ENCODE measurements at places on chromosomes 6 and 20.

- no peak for DNase-seq
These were observed 38.1 kb upstream of the ISM1 start for GRCh38 chr20:13183005-13183404.

DNA sequence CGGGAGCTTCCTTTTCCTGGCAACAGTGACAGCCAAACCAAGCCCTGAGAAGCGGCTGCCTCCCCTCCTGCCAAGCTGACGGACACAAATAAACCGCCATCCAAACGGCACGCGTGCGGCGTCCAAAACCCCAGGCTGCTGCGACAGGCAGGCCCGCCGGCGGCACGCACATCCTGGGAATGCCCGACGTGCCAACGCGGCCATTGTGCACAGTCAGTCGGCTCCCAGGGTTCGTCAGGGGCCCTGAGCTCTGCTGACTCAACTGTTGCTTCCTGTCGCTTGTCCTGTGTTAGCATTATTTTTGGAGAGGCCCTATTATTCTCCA lies 6.8 kb downstream of the JAG1 start:
- DNase-seq, result no peak

DNA sequence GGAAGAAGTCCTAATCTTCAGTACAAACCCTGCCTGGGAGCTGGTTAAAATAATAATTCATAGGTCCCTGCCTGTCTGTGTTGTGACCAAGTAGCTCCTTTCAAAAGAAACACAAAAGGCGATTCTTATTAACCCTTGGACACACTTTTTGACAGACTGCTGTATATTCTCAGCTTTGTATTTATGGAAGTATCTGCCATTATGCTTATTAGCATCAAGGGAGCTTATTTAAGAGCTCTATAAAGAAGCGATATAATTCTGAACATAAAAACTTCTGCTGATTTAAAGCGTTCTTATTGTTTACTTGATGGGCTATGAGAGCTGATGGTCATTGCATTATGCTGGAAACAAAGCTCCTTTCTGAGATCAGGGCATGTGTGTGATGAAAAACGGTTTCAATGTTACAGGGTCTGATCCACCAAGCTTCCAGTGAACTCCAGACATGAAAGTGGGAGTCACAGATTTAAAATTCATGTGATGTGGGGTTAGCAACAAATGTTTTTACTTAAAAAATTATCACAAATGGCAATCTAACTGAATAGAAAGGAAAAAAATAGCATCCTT lies 181.8 kb upstream of the PDE10A start:
- no peak for DNase-seq

- DNase-seq, result no peak
These were observed 180.2 kb downstream of the RNF144B start for GRCh38 chr6:18567380-18567779.

DNA sequence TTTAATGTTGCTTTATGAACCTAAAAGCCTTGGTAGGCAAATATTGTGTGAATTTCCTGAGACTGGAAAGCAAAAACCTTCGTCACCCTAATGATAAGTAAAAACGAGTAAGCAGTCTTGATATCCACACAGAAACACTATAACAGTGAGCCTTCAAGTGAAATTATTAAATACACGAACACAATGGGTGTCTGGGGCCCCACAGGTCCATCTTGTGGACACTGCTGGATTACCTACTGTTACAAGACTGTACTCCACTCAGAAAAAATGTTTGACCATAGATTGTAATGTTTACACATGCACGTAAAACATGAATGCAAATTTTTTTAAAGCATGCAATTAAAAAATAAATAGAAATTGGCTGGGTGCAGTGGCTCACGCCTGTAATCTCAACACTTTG lies 466.9 kb downstream of the CD83 start:
- DNase-seq, result no peak

DNA sequence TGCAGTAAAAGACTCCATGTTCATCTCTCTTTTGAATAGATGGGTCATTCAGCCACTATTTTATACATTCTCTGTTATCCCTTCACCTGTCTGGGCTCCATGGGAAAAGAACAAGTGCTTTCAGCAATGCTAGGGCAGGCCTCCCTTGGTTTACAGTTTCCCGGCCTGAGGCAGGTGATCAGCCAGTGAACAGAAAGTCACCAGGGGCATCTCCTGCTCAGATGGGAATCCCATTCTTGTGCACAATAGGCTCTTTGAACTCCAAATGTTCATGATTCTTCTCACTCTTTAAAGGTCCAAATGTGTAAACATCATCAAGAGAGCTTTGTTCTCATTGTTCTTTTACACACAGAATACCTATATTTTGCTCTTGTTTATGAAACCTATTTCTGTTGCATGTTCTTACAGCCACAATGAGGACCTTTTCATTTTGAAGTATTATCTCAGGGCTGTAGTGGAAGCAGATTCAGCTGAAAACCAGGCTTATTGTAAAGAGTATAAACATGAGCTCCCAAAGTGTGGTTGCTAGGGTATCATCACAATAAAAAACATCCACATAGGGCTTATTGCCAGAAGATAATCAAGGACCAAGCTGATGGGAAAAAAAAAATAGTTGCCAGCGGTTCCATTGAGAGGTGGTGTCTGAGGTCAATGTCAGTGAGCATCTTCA lies 267.1 kb upstream of the SGK1 start:
- DNase-seq, result peak; percentile 33

DNA sequence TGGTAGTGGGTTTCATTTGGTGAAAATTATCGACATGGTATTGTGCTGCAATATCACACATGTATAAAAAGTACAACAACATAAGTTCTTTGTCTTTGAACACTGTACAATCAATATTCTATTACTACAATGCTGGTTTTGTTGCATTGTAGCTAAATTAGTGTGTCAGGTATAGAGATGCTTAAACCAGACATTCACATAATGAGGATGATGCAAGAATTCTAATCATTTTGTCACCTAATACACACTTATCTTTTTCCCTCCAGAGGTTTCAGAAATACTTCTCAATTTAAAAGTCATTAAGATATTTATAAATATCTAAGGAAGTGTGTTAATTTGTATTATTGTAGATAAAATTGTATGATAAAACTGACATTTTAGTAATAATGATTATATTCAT lies 174.8 kb upstream of the MAN1A1 start:
- no peak for DNase-seq

DNA sequence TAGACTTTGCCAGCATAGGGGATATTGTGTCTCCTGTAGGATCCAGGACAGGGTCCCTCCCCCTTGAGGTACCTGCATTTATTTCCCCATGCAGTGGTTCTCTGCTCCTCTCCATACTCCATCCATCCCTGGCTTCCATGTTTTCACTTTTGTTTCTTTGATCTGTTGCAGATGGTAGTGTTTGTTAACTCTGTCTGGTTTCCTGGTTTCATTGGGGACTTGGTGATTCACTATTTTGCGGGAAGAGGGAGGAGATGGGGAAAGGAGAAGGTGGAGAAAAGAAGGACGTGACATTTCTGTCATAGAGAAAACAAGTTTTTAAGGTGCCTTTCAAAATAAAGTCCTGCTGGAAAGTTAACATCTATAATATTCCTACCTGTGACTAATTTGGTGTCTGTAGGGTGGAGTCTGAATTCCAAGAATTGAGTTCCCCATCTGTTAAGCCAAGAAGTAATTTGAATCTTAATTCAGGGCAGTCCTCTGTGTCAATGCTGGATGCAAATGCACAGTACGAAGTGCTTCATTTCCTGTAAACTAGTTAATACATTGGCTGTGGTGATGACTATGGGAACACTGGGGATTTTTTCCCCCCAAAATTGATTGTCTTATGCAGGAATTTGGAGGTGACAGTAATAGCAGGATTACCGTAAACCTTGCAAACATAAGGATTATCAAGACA lies 6.9 kb upstream of the RNF144B start:
- no peak for DNase-seq

DNA sequence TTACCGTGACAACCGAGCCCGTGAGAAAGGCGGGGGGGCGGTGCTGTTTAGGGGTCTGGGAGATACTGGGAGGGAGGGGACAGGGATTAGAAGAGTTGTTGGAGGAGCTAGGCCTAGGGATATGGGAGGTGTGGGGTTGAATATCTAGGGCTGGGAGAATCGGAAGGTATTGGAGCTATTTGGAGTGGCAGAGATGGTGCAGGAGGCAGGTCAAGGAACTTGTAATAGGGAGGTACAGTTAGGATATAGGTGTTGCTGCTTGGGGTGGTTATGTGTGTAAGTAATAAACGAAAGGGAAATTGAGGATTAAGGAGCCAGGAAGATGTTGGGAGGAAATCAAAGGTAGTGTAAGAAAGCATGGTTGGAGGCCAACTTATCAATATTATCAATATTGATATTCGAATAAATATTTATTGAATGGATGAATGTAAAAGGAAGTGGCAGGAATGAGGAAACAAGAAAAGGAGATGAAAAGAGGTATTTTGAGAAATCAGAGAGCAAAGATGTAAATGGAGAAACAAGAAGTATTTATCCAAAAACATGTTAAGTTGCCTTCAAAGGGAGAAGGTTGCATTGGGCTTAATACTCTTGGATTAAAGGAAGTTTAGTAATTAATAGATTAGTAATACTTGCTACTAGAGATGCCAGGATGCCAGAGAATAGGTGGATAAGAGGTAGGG lies 602 bp downstream of the PPP1R11 start:
- no peak for DNase-seq

DNA sequence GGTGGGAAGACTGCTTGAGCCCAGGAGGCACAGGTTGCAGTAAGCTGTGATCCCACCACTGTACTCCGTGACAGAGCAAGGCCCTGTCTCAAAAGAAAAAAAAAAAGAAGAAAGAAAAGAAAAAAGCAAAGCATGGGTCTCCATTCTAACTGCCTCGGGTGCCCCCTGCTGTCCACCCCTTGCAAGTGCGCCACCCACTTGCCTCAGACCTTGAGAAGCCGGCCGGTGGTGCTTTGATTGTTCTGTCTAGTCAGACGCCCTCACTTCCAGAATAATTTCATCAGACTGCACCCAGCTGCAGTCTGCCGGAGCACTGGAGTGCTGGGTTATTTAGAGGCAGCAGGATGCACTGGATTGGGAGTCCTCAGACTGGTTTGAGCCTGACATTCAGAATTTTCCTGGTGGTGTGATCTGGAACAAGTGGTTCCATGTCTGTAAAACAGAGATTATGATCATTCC lies 17.6 kb upstream of the TM9SF4 start:
- DNase-seq, result peak; percentile 79

GRCh38 chr6:364609-365540 lies 26.7 kb upstream of the IRF4 start:
- DNase-seq, result no peak

DNA sequence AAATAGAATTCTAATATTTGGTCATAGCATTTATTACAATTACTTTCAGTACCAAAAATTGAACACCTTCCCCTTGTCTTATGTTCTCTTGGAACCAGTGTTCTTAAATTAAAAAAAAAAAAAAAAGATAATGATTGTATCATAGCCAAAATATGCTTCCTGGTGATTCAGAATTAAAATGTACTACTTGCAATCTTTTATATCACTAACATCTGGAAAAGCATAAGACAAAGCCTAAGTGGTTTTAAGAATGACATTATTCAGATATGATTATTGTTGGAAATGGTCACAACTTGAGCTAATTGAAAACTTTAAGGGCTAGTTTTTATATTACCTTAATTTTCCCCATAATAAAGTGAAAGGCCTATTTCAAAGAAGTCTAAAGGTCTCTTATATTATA lies 493.3 kb upstream of the MARCKS start:
- DNase-seq, result no peak

DNA sequence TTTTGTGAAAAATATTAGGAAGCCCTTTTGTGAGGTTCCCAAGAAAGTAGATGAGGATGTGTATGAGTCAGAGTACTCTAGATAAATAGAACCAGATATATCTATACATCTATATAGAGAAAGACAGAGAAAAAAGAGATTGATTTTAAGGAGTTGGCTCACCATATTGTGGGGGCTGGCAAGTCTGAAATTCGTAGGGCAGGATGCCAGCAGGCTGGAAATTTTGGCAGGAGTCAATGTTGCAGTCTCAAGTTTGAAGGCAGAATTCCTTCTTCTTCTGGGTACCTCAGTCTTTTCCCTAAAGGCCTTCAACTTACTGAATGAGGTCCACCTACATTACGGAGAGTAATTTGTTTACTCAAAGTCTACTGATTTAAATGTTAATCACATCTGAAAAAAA lies 65.3 kb upstream of the SAMD3 start:
- DNase-seq, result no peak

GRCh38 chr6:90701146-90701781 lies 114.4 kb upstream of the MAP3K7 start:
- no peak for DNase-seq

- no peak for DNase-seq
These were observed 74.5 kb downstream of the MDN1 start for GRCh38 chr6:89745096-89745495.

DNA sequence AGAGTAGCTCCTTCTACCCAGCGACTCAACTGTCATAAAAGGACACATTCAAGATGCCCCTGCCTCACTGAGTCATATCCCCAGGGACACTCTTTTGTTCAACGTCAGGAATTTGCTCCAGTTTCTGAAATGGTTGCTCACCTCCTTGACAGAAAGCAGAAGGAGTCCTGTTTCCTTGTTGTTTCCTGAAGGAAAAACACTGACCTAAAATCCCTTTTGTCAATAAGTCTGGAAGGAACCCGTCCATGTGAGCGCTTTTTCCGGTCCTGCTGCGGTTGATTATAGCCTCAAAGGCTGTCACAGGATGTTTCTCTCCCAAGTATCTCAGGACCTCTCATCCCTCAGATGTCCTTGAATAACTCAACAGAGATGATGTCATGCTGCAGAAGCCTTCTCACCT lies 113.6 kb upstream of the PLEKHG1 start:
- DNase-seq, result no peak

DNA sequence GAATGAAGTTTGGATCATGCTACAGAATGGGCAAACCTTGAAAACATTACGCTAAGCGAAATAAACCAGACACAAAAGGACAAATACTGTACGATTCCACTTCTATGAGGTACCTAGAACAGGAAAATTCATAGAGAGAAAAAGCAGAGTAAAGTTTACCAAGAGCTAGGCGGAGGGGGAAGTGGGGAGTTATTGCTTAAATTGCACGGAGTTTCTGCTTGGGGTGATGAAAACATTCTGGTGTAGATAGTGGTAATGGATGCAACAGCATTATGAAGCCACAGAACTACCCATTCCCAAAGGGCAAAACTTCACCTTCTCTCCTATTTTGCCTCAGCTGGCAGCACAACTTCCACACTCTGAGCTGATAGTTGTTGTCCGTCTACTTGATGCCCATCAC lies 6.4 kb upstream of the PDYN start:
- DNase-seq, result no peak

GRCh38 chr6:127463056-127463455 lies 3.9 kb upstream of the KIAA0408 start:
- DNase-seq, result peak; percentile 51

DNA sequence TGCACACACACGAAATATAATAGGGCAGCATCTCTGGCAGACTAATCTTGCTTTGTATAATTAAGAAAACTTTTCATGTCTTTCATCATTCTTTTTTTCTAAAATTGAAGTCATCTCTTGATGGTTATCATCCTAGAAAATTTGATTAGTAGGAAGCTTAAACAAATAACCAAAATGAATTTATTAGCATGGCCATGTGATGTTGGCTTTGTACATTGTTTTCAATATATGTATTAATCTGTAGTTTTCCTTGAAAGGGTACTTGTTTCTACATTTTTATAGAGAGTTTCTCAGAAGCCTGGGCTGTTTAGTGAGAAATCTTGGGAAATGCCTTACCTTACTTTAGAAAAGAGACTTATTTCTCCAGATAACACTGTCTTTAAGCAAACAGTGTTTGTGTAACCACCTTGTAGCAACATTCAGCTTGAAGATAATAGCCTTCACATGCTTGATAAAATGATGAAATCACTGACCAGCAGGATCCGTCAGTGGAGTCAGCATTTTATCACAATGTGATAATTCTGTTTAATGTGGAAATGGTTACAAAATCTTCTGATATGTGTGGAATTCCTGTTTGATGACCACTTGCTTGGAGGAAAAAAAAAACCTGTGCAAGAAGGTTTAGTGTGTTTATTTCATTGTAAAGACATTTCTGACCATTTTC lies 147.8 kb downstream of the MACROD2 start:
- DNase-seq, result no peak

All from lung (tissue), 17 donors.